ENCODE measurements at places on chromosomes 1 and 21.
A peak's percentile ranks its signal among the peaks of the same experiment; 100 is the strongest.

GRCh38 chr1:200211157-200211556 lies 183.6 kb downstream of the NR5A2 start:
- DNase-seq = no peak

- no peak for DNase-seq
These were observed 153.3 kb downstream of the PTPRU start for GRCh38 chr1:29389533-29390041.

GRCh38 chr1:112522621-112523020 lies 13.9 kb downstream of the WNT2B start:
- no peak for DNase-seq

- DNase-seq = peak; percentile 26
These were observed 26.3 kb downstream of the PER3 start for GRCh38 chr1:7810395-7810794.

DNA sequence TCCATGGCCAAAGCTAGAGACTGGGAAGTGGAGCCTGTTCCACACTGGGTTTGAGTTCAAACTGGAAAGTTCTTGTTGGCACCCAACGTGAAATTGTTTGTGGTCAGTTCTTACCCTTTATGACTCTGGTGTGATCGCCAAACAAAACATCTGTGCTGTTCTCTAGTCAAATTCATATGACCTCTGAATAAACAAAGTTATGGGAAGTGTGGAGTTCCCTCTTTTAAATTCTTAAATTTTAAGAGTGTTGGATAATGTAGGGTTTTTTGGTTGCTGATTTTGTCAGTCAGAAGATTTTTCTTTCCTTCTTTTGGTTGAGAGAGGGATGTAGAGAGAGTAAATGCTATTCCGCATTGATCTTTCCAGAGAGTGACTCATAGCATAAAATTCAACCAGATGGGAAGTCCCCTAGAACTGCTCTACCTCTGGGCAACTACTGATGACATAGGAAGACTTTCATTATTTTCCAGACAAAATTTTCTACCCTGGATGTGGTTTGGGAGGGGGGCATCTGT lies 36.4 kb downstream of the CHML start:
- no peak for DNase-seq

GRCh38 chr1:186188004-186188539 lies 187.0 kb downstream of the TPR start:
- no peak for DNase-seq

DNA sequence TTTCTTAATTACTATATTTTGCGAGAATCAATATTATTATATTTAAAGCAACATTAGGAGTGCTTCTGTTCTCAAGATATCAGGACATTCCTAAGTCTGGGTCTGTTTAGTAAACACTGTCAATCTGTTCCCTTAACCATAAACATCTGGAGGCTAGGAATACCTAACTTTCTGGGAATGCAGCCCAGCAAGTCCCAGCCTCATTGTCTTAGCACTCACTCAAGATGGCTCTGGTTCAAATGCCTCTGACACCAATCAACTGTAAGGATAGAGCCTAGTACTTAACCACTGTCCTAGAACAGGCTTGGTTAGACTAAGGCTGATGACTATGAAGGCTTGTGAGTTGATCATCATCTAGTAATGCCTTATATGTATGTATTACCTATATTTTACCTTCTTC lies 61.5 kb downstream of the TNN start:
- DNase-seq = no peak

DNA sequence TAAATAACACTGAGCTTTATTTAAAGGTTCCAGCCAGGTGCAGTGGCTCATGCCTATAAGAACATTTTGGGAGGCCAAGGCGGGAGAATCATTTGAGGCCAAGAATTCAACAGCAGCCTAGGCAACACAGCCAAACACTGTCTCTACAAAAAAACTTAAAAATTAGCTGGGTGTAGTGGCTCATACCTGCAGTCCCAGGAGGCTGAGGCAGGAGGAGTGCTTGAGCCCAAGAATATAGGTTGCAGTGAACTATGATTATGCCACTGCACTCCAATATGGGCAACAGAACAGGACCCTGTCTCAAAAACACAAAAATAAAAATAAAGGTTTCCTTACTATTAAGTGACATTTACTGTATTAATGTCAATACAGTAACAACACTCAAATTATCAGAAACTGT lies 2.1 kb downstream of the TAF12 start:
- no peak for DNase-seq

DNA sequence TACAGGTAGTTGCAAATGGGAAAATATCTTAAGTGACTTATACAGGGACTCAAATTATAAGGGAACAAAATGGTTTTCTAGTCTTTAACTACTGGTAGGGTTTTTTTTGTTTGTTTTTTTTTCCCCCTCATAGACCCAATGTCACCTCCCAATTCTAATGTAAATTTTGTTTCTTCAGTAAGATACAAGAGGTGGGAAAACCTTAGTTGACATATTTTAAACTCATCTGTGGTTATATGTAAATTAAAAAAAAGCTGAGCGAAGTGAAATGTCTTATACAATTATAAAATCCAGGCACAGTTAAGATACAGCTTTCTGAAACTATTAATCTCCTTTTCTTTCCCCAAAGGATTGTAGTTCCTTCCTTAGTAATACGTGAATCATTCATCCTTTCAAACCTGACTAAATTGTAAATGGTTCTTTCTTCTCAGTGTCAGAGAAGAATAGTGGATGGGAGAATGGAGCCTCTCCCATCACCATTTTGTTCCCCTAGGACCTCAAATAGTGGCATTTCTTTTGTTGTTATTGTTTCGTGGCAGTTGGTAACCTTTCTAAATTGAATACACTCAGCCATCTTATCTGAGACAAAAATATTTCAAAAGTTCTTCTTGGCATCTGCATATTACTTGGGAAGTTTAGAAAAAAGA lies 11.2 kb downstream of the TSEN15 start:
- DNase-seq = no peak

DNA sequence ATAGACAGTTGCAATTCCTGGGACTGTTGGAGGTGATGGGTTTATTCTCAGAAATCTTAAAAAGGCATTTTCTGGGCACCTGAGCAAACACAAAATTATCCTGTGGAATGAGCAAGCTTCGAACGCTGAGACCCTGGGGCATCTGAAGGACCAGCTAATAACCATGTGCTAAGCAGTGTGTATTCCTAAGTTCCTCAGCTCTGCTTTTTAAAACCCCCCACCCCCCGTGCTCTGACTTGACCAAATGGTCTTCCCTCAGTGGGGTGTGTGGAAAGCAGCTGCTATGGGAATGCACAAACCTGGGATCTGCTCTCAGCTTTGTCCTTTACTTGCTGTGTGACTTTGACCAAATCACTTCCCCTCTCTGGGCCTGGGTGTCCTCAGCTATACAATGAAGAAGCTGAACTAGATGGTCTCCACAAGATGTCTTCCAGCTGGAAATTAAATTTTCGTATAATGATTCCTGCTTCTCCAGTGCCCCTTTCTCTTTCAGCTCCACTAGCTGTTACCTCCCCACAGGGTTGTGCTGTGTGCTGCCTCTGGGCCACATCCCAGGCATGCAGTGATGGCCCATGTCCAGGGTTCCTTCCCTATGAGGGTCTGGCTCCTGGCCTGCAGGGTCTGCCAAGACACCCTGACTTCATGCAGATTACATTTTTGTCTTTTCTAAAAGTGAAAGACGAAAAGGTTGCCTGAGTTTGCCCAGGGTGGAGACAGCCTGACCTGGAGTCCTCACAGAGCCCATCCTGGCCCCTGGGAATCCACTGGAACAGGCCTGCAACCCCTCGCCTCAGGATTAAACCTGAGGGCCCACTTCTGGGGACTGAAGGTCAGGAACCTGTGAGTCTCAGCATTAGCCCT lies 14.9 kb upstream of the CD247 start:
- no peak for DNase-seq

GRCh38 chr1:152035539-152036266 lies 1.1 kb downstream of the S100A11 start:
- DNase-seq = no peak

DNA sequence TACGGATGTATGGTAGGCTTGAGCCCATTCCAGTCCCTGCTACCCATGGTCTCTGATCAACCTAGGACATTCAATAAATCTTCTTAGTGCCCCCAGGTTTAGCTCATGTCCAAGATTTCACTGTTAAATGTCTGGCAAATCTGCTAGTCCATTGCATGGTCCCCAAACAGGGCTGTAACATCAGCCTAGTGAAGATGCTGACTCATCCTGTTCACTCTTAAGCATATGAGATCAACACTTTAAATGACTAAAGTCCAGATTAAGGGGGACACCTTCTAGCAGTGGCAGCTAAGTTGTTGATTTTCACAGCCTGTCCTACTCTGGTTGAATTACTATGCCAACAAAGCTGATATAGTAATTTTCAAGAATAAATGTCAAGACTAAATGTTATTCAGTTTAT lies 46.5 kb upstream of the NUF2 start:
- no peak for DNase-seq

- DNase-seq = no peak
These were observed 19.0 kb upstream of the ARF1 start for GRCh38 chr1:228063251-228064191.

GRCh38 chr1:97108179-97108578 lies 386.6 kb downstream of the PTBP2 start:
- DNase-seq = no peak

- DNase-seq = no peak
These were observed 85.7 kb upstream of the COL11A1 start for GRCh38 chr1:103194060-103194459.

GRCh38 chr1:42962641-42963377 lies 4.1 kb upstream of the SLC2A1 start:
- DNase-seq = no peak

Measured in activated CD4-positive, alpha-beta T cell treated with anti-CD3 and anti-CD28 coated beads for 24 hours (primary cell).